ENCODE measurements at places on chromosomes 3 and 15. TPM values are rescaled to one million over a fixed set of nuclear protein-coding genes. Genes with fewer than 3 reads are reported as not detected.

Gene BFSP2
- total RNA-seq: not detected

Gene GOLGA8G
- not detected for total RNA-seq

Gene MRAS
- total RNA-seq: 83.0 TPM

Gene TP63
- total RNA-seq: not detected

Gene CAPN3
- total RNA-seq: 0.29 TPM

Gene GOLGA6D
- total RNA-seq: not detected

Gene PPP1R2
- 159 TPM for total RNA-seq

Gene IP6K2
- total RNA-seq: 45.6 TPM

Gene NCBP2
- 49.9 TPM for total RNA-seq

Gene NOP10
- 56.9 TPM for total RNA-seq

Gene LEKR1
- total RNA-seq: 4.8 TPM

DNA sequence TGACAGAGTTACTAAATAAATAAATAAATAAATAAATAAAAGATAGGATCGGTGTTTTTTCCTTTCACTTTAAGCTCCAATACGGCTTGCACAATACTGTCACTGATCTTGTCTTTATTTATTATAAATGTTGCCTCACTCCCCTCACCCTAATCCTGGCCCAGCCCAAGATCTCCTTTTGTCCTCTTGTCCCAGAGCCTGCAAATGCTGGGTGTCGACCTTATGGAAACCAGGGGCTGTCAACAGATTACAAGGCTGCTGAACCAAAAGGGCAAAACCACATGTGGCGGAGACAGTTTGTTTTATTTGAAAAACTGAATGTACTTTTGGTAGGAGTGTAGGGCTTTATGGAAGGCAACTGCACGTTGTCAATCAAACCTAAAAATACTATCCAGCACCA, 75.9 kb downstream of the RFTN1 start:
- no peaks in the 10 kb centered on the region for H3K4me1 ChIP-seq
- no peaks in the 10 kb centered on the region for H3K36me3 ChIP-seq
- H3K4me3 ChIP-seq: no peak overlapping the region
- DNase-seq: no peak

DNA sequence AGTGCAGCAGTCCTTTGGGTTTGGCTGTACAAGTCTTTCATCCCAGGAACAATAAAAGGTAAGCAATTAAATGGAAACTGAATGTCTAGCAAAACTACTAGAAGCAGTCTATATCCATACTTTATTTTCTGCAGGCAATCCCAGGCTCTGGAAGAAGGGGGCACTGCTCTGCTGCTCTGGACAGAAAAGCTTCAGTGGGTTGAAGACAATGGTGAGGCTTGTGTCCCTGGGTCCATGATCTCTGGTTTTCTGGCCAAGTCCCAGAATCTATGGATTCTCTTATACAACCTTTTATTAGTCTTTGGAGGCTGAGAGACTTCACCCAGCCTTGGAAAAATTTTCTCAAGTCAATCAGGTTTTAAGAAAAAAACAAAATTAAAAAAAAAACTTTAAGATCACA, 35.6 kb downstream of the SCAP start:
- no peak overlapping the region for H3K27ac ChIP-seq
- no peak overlapping the region for H3K4me3 ChIP-seq
- no peak for DNase-seq
- H3K4me1 ChIP-seq: peaks cover 11% of the 10 kb centered on the region

- no peaks in the 10 kb centered on the region for H3K27me3 ChIP-seq
- no peaks in the 10 kb centered on the region for H3K4me1 ChIP-seq
- H3K4me3 ChIP-seq: no peak overlapping the region
- no peak overlapping the region for H3K27ac ChIP-seq
Measured at GRCh38 chr3:83581546-83581945, 1377.2 kb upstream of the CADM2 start.

DNA sequence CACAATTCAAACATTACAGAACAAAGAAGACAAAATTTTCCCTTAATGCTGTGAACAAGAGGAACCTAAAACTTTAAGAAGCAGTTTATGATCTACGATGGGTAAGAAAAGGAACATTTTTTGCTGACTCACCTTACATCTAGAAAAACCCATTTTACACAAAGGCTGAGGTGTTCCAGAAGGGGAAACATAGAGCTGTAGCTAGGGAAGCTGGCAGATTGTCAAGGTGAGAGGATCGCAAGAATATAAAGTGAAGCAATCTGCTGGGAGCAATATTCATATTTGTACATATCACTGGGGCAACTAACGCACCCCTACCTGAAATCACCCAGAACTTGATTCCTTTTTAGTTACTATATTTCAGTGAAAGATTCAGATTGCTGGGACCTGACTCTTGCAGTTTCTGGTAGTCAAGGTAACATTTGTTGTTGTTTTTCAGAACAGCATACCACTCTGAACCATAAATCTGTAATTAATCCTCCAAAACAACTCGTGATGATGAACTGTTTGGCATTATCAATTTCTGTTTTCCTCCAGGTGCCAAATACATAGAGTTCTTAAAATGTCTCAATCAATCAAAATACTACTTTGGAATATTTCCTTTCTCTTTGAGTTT, 184.1 kb upstream of the LRRC3B start:
- no peak for DNase-seq
- H3K27ac ChIP-seq: no peak overlapping the region
- H3K4me1 ChIP-seq: no peaks in the 10 kb centered on the region
- H3K27me3 ChIP-seq: no peaks in the 10 kb centered on the region

DNA sequence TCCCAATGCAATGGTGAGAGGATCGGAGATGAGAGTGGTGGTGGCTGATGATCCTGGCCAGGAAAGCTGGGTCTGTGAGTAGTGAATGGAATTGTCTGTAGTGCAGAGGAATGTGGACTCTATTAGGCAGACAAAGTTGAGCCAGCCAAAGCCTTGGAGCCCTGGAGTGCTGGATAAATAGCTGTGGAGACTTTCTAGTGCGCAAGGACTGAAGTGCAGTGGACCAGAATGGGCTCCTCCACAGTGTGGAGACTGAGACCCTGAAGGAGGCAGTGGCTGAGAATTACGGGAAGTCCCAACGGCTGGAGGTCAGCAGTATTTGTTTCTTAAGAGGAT, 874 bp downstream of the ZNF662 start:
- DNase-seq: no peak
- peak overlapping the region; percentile 70 for H3K4me3 ChIP-seq
- H3K36me3 ChIP-seq: no peaks in the 10 kb centered on the region

DNA sequence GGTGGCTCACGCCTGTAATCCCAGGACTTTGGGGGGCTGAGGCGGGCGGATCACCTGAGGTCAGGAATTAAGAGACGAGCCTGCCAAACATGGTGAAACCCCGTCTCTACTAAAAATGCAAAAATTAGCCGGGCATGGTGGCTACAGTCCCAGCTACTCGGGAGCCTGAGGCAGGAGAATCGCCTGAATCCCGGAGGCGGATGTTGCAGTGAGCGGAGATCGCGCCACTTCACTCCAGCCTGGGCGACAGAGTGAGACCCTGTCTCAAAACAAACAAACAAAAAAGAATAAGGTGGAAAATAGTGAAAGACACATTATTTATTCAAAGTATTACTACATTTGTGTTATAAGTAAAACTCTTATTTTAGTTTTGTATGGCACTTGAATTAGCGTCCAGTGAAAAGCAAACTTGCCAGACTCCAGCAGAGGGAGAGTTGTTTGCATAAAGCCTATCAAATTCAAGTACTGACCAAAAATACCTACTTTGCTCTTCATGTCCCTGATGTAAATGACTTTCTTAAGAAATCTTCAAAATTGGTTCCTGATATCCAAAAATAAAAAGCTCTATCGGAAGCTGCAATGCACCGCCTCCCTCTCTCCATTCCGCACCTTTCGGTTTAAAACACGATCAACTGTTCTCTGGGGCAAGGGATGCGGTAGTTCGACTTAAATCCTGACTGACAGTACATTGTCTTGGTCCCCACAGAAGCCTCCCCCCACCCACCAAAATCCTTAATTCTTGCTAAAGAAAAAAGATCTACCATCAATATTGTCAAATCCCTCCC, 1.2 kb downstream of the TRPM7 start:
- H3K4me3 ChIP-seq: peak overlapping the region; percentile 87
- H3K27ac ChIP-seq: peak overlapping the region; percentile 96
- H3K4me1 ChIP-seq: no peaks in the 10 kb centered on the region

GRCh38 chr15:67307889-67308597, 53.5 kb downstream of the IQCH start:
- no peak for DNase-seq
- H3K36me3 ChIP-seq: no peaks in the 10 kb centered on the region
- no peak overlapping the region for H3K27ac ChIP-seq
- H3K27me3 ChIP-seq: no peaks in the 10 kb centered on the region
- H3K4me3 ChIP-seq: no peak overlapping the region

- no peak overlapping the region for H3K27ac ChIP-seq
- H3K36me3 ChIP-seq: no peaks in the 10 kb centered on the region
- no peak for DNase-seq
- H3K27me3 ChIP-seq: no peaks in the 10 kb centered on the region
- H3K4me3 ChIP-seq: no peak overlapping the region
Measured at GRCh38 chr15:100031665-100032357, 298.6 kb upstream of the LYSMD4 start.

Data from uterus (tissue), 4 donors.